ENCODE measurements at places on chromosomes 2 and 18.

- DNase-seq: no peak
These were observed 401.7 kb upstream of the HS6ST1 start for GRCh38 chr2:128720080-128721022.

- no peak for DNase-seq
These were observed 42.8 kb upstream of the SMAD7 start for GRCh38 chr18:48993586-48993985.

- no peak for DNase-seq
These were observed 48.8 kb downstream of the SLC9A2 start for GRCh38 chr2:102668171-102668570.

GRCh38 chr18:68147728-68148127 is 567.2 kb downstream of the TMX3 start:
- DNase-seq: no peak

- no peak for DNase-seq
These were observed 120.7 kb downstream of the CYP26B1 start for GRCh38 chr2:72026819-72027425.

GRCh38 chr2:27960237-27960912 is 69.8 kb downstream of the BABAM2 start:
- peak; percentile 62 for DNase-seq

GRCh38 chr18:75638776-75639471 is 211.4 kb upstream of the SMIM21 start:
- DNase-seq: no peak

DNA sequence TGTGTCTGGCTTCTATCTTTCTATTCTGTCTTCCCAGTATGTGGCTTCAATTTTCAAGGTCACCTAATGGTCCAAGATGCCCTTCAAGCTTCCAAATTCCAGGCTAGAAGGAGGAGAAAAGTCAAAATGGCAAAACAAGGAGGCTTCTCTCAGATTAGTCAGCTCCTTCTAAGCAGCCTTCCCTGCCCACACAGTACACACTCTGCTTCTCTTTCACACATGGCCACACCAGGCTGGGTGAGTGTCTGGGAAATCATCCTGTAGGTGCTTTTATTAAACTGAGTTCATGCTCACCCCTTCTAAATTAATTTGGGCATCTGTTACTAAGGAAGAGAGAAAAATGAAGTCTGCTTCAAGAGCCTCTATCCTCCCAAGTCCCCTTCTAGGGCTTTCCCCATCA is 277.2 kb upstream of the MGAT5 start:
- no peak for DNase-seq

DNA sequence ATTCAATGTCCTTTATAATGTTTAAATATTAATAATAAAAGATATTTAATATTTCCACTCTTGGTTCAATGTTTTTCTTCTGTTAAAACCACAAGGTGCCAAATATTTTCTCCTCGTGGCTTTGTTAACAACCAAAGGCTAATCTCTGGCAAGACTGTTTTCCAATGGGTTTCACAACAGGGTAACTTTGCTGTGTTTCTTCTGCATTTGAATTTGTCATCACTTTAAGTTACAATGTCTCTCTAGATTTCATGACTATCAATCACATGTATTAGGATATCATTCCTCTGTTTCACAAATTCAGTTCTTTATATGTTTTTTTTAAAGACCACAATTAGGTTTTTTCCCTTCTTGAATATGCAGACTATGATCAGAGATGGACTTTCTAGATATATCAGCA is 469.8 kb upstream of the ACVR2A start:
- DNase-seq: no peak

DNA sequence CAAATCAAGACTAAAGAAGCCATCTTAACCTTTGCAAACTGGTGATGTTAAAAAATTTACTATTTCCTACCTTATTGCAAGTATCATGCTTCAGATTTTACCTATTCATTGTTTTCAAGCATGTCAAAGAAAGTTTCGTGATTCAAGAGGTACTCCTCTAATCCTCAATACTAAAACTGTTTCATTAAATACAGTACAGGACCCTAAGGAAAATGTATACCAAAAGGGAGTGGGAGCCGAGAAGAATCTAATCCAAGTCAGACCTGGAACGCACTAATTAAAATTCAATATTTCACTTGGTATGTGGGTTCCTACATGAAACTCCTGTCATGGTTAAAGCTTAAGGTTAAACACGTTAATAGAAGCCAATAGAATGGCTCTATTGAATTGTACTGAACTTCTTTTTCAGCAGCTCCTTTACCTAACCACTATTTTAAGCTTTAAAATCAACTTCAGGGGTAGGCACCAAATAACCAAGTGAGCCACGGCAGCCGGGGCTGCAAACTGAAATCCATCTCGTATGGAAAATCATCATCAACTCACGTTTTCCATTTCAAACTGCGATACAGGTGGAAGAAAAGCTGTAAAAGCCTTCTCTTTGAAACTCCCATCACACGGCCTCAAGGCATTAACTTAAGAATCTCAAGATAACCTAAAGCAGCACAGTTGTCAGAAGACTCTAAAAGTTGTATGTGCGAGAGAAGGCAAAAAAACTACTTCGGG is 188.8 kb downstream of the ZEB2 start:
- peak; percentile 22 for DNase-seq

DNA sequence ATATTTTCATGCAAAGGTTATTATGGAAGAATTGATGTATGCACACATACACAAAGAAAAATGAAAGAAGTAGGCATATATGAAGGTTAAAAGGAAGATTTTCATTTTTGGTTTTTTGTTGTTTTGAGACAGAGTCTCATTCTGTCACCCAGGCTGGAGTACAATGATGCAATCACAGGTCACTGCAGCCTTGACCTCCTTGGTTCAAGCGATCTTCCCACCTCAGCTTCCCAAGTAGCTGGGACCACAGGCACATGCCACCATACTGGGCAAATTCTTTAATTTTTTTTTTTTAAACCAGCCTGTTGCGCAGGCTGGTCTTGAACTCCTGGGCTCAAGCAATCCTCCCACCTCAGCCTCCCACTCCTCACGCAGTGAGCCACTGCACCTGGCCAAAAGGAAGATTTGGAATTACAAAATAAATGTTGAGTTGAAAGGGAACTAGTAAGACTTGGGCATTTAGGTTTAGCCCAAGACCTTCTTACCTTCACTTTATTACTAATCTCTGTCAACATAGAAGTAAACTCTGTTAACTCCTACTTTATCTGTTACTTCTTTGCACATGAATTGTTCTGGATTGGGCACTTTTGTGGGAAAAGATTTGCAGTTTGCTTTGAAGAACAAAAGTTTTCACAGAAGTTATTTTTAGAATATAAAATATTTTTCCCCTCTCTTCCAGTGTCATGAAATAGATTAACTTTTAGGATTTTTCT is 31.7 kb upstream of the NBEAL1 start:
- DNase-seq: no peak

GRCh38 chr2:232457121-232458011 is 1.4 kb downstream of the ALPI start:
- DNase-seq: no peak

GRCh38 chr2:41763141-41763540 is 284.7 kb upstream of the PKDCC start:
- no peak for DNase-seq

GRCh38 chr2:146024212-146024743 is 1504.4 kb upstream of the ZEB2 start:
- no peak for DNase-seq

GRCh38 chr2:209936106-209936666 is 66.3 kb upstream of the RPE start:
- no peak for DNase-seq

GRCh38 chr2:16196687-16197503 is 256.5 kb downstream of the MYCN start:
- no peak for DNase-seq

- DNase-seq: no peak
These were observed 136.5 kb upstream of the HS6ST1 start for GRCh38 chr2:128454980-128455720.

GRCh38 chr2:108936076-108936864 is 52.8 kb downstream of the EDAR start:
- no peak for DNase-seq

All from activated CD4-positive, alpha-beta T cell treated with anti-CD3 and anti-CD28 coated beads, Interleukin-2, Interleukin-4, amounts not matched to agents 100 ng/mL and 50 ng/mL, durations not matched to agents 16 hours and 8 hours (primary cell).